ENCODE measurements at places on chromosomes 2 and 18.
A peak's percentile ranks its signal among the peaks of the same experiment; 100 is the strongest.

GRCh38 chr2:18219676-18220075 lies 340.8 kb downstream of the RDH14 start:
- no peak for DNase-seq

GRCh38 chr2:8577573-8577972 lies 104.3 kb upstream of the ID2 start:
- DNase-seq: no peak

DNA sequence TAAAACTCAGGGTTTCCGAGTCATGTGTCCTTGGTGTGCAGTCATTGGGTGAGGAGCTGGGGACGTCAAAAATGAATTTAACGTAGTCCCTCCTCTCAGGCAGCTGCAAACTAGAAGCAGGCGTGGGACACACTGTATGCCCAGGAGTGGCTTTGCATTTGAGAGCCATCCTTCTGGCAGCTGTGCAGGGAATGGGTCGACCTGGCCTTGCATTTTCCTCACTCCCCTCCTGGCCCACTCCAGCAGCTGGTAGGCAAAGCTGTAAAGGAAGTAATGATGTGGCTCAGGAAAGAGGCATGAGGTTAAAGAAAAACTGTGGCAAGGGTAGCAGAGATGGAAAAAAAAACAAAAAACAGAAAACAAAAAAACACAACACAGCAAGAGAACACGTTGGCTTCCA lies 46.5 kb downstream of the RNF144A start:
- DNase-seq: no peak

DNA sequence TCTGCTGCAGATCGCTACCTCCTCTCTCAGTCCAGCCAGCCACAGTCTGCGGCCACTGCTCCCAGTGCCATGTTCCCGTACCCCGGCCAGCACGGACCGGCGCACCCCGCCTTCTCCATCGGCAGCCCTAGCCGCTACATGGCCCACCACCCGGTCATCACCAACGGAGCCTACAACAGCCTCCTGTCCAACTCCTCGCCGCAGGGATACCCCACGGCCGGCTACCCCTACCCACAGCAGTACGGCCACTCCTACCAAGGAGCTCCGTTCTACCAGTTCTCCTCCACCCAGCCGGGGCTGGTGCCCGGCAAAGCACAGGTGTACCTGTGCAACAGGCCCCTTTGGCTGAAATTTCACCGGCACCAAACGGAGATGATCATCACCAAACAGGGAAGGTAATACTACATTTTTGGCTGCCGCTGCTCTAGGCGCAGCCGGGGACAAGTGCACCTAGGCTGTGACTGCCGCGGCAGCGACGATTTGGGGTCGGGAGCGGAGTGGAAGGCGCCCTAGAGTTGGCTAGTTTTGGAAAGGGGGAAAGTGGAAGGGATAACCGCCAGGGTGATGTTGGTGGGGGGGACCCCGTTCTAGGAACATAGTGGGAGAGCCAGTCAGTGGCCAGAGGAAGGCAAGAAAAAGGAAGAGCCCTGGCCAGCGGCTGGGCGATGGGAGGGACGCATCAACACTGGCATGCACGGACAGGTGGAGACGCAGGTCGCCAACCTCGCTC lies 776 bp downstream of the TBR1 start:
- peak; percentile 14 for DNase-seq

GRCh38 chr18:7336623-7337022 lies 105.7 kb downstream of the LRRC30 start:
- DNase-seq: no peak
